ENCODE measurements at places on chromosomes 6 and 20.

DNA sequence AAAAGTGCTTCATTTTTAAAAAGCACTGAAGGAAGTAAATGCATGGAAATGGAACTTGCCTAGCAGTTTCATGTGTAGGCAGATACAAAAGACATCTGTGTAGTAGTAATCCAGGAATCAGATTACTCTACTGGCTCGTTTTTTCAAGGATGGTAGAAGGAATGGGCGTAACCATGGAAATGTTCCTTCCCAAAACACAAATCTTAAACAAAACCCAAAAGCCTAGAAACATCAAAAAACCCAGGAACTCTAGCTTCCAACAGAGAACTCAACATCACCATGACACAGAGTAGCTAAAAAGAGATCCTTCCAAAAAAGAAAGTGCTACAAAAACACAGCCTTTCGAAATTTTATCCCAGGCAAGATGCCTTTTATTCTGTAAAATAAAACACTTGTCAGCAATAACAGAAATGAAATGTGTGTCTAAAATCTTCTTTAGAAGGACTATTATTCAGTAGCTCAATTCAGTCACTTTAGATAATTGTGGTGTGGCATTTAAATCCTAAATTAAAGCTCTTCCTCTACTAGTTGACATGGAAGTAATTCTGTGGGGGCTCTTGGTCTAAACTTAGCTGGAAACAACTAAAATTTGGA is 81.7 kb downstream of the FAM217A start:
- no peak for DNase-seq

DNA sequence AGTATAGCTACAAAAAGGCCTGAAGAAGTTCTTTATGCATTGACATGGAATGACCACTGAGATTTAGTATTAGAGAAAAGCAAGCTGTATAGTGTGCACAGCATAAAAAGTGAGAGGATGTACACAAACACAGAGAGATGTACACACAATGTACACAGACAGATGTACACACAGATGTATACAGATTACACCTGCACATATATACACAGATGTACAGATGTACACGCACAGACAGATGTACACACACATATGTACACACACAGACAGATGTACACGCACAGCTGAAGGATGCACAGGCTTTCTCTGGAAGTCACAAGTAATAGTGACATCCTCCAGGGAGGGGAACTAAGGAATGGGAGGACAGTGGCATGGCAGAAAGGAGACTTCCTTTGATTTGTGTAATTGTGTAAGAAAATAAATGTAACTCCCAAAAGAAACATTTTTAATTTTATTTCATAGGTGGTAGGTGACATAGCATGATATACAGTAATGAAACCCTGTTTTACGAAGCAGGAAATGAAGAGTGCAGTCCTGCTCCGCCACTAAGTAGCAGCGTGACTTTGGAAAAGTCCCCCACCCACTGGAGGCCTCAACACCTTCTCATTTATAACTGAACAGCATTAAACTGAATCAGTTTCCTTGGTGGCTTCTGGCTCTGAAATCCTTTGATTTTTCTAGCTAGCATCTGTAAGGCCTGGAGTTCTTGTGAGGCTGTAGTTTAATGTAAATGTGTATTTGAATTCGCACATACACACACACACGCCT is 14.1 kb downstream of the NFATC2 start:
- no peak for DNase-seq

DNA sequence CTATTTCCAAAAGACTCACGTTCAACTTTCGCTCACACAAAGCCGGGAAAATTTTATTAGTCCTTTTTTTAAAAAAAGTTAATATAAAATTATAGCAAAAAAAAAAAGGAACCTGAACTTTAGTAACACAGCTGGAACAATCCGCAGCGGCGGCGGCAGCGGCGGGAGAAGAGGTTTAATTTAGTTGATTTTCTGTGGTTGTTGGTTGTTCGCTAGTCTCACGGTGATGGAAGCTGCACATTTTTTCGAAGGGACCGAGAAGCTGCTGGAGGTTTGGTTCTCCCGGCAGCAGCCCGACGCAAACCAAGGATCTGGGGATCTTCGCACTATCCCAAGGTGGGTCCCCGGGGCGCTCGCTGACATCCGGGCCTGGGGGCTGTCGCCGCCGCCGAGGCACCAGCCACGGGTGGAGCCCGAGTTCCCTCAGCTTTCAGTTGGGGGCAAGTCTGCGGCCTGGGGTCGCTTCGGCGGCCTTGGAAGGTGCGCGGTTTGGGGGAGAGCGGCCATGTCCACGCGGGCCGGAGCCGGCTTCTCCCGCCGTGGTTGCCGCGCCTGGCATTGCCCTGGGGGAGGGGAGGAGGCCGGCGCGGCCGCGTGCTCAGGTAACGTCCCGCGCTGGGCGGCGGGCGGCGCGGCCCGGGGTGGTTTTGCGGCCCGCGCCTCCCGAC is 429 bp downstream of the AMD1 start:
- no peak for DNase-seq

DNA sequence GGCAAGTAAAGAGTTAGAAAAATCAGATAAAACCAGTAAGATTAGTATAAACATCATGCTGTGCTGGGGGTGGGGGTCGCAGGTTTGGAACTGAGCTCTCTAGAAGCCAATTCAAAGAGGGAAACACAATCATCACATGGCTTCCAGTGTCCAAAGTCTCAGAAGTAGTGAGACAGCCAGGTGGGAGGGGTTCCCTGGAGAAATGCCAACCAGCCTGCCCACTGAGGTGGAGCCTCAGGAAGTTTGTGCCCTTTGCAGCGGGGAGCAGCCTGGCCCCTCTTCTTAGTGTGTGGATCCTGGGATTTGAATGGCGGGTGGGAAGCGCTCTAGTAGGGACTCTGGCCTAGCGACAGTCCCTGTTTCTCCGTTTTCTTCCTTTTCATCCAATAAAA is 21.4 kb downstream of the C6orf15 start:
- no peak for DNase-seq

DNA sequence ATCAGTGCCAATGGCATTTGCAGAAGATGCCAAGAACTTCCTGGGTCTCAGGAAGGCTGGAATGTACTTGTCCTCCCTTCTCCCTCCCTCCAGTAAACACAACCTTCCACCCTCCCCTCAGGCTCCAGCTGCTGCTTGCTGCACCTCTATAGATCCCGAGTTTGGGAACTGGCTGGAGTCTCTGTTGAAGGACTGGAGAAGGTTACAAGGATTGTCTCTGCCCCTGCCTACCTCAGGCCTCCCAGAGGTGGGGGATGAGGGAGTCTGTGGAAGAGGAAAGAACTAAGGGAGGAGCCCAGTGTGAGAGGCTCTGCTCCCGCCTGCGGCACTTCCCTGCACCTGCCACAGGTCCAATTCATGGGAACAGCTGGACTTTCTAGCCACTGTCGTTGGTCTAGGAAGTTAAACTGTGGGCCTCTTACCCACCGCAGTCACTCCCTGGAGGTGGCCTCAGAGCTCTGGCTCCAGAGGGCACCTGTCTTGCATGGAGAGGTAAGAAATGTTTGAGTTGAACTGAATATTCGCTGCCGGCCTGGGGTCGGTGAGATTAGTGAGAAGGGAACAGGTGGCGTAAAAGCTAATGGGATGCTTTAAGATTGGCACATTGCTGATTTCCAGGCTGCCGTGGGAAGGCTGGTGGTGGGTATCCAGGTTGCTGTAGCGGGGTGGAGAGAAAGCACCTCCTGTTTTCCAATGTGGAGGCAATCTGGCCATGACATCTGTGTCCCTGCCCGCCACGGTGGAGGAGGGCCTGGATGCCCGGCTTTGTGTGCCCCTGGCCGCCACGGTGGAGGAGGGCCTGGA is 54.3 kb downstream of the PPP1R14C start:
- no peak for DNase-seq

DNA sequence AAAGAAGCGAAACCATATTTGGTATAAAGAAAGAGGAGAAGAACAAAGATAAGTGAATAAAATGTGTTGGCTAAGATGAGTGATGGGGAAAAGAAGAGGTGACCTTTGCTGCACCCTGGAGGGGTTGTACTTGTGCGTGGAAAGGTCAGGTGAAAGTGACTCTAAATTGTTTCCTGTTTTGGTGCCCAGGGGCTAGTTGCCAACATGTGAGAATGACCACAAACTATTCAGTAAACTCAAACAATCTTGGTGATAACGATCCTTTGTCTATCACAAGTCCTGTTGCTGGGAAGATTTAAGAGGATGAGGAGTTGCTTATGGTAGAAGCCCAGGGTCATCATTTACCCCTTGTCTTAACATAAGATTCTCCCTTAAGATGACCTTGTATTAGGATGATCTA is 57.9 kb downstream of the ADGRF5 start:
- no peak for DNase-seq

DNA sequence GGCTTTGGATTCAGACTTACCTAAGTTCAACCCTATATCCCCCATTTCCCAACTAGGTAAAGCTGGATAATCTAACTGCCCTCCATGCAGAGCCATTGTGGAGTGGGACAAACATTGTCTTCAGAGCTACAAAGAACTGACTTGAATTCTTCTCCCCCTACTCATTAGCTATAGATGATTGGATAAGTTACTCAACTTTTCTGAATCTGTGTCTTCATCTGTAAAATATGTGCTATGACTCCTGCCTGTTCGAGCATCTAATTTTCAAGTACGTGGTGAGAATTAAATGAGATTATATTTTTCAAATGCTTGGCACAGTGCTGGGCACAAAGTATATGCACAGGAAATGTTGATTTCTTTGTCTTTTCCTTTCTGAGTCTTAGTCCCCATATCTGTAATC is 240.3 kb upstream of the TCF21 start:
- DNase-seq: no peak

- peak; percentile 60 for DNase-seq
These were observed 107.6 kb upstream of the MCHR2 start for GRCh38 chr6:100101644-100102043.

DNA sequence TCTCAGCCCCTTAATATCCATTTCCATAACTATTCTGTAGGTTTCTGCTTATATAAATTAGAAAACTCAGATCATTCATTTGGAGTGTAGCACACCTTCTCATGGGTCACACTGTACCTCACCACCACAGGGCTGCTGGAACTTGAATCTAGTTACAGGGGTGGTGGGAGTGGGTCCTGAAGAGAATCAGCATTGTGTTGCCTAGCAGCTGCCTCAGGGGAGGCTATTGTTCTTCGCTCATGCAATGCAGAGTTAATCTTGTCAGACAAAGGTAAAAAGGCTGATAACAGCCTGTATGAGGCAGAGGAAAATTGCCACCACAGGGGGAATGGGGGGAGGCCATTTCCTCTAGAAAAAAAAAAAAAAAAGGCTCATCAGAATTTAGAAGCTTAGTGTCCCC is 496.0 kb upstream of the ADGRB3 start:
- DNase-seq: no peak

DNA sequence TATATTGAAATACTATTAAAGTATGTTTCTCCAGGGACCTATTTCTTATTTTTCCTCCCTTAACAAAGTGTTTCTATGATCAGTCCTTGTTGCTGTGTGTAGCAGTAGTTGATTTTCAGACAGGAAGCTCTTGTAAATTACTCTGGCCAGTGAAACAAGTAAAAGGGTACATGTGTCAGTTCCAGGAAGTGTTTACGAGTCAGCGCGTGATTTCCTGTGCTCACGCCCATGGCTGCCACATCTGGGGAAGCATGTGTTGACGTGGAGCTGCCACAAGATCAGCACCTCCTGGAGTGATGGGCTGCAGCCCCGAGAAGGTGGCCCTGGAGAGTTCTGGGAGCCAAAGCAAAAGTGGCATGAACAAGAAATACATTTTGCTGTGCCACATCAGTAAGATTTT is 38.6 kb upstream of the GGTLC1 start:
- DNase-seq: no peak

DNA sequence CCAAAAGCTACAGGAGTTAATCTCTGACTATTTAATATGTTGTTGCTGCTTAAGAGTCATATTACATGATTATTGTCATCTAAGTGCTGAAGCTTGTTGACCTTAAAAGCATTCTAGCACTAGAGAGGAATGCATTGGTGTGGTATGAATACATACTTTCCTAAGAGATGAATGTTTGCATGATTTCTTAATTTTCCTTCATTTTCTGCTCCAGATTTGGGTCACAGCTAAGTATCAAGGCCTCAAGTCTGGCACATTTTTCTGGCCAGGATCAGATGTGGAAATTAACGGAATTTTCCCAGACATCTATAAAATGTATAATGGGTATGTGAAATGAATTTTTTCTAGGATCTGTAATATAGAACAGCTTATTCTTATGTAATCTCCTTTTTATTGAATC is 53.6 kb downstream of the ENPP1 start:
- DNase-seq: peak; percentile 77

- DNase-seq: no peak
These were observed 150.8 kb downstream of the ASCC3 start for GRCh38 chr6:100730001-100730980.

All from fibroblast of skin of left quadriceps (primary cell).